ENCODE measurements at places on chromosomes 11 and 22.

- peak; percentile 75 for DNase-seq
These were observed 1.7 kb upstream of the CBX6 start for GRCh38 chr22:38873469-38874411.

GRCh38 chr11:36131721-36132397 is 157.4 kb downstream of the COMMD9 start:
- DNase-seq, result no peak

GRCh38 chr22:39926753-39927152 is 25.9 kb downstream of the GRAP2 start:
- DNase-seq, result no peak

GRCh38 chr11:104926771-104927611 is 28.7 kb upstream of the CASP12 start:
- no peak for DNase-seq

DNA sequence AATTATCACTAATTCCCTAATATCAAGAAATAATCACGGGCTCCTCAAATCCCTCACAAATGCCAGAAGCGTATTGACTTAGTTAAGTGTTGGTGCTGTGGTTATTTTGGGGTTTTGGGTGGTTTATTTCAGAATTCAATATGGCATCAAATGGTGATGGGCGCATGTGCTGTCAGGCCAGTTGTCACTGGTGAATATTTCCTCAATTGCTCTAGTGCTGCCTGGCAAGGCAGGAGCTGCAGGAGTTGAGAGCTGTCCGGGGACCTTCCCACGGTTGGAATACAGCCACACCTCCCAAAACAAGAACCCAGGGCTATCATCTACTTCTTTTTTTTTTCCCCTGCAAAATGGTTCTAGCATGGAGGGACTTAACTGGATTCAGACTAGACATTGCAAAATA is 10.3 kb downstream of the IGLL5 start:
- no peak for DNase-seq

DNA sequence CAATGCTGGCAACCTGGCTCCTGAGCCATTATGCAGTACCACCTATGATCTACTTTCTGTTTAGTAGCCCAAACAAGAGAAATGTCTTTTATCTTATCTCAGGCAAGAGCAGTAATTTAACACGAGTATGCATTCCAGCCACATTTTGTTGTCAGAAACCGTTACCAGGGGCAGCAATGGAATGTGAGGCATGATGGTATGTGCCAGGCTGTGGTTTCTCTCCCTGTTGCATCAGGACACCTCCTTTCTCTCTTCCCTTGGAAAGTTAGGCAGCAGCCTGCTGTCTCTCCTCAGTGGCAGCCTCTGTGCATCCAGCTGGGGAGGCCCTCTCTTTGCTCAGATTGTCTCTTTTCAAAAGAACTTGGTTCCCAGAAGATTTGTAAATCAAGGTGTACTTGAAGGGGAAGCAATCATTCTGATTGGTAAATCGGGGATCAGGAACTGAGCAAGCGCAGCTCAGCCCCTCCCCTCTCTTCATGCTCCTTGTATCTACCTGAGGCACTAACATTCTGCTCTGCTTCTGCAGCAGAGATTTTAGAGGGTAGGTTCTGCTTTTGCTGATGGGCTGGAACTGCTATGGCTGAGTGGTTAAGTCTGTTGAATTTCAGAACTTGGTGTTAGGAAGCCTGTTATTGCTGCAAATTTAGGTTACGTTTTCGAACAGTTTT is 229.2 kb downstream of the ADAMTS15 start:
- no peak for DNase-seq

GRCh38 chr22:28506150-28506535 is 173.5 kb downstream of the TTC28 start:
- no peak for DNase-seq
